ENCODE measurements at places on chromosomes 11 and 22.
A peak's percentile ranks its signal among the peaks of the same experiment; 100 is the strongest.

DNA sequence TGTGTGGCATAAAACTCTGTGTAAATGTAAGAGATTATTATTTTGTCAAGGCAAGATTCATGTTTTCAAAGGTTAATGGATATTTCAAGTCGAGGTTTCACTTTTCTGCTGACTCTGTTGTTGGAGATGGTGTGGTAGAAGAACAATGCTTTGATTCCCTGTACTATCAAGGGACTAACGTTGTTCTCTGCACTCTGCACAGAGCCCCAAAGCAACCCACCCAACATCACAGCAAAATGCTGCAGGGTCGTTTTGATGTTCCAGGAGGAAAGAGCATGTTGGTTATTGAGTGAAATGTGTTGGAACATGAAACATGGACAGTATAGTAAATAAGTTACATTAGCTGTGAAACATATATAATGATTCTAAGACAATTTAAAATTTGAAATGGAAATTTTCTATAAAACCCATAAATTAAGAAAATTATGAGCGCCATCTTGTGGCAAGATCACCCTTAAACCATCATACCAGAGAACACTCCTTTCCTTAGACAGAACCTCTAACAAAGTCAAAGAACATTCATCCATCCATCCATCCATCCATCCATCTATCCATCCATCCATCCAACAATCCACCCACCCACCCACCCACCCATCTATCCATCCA lies 164.4 kb upstream of the ZBED5 start:
- H3K36me3 ChIP-seq = no peaks in the 10 kb centered on the region
- H3K27me3 ChIP-seq = no peaks in the 10 kb centered on the region
- 0 out of 2 replicates have a peak, but pooled peaks cover 5% of the 10 kb centered on the region for H3K4me1 ChIP-seq
- no peak overlapping the region for H3K4me3 ChIP-seq
- DNase-seq = no peak
- peak overlapping the region; percentile 69 for H3K27ac ChIP-seq

DNA sequence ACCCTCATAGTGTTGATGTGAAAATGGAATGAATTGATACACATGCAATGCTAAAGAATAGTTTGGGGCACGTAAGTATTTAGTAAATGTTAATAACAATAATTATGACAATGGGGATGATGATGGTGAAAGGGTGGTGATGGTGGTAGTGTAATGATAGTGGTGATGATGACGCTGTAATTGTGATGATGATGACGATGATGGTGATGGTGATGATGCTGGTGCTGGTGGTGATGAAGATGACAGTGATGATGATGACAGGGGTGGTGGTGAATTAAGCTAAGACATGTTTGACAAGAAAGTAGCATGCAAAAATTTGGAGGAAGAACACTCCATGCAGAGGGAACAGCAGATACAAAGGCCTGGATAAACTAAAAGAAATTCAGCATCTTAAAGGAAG lies 364.4 kb upstream of the API5 start:
- H3K4me1 ChIP-seq = no peaks in the 10 kb centered on the region
- no peak overlapping the region for H3K4me3 ChIP-seq
- no peak overlapping the region for H3K27ac ChIP-seq
- H3K36me3 ChIP-seq = no peaks in the 10 kb centered on the region
- H3K27me3 ChIP-seq = no peaks in the 10 kb centered on the region
- no peak for DNase-seq

DNA sequence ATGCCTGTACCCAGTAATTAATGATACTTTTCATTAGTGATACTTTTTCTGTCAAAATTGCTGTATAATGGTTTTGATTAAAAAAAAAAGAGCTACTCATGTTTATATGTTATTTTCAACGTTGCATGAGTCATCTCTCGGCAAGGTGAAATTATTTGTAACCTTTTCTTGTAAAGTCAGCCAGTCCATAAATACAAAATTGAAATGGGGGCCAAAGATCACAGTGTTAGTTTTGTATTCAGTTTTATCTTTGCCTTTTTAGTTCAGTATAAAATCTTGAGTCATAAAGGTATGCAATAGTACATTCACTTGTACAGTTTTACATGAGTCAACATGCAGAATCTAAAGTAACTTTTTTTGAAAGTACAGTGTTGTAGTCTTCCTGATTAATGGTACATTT lies 4.3 kb downstream of the ARHGEF12 start:
- no peak for DNase-seq
- no peaks in the 10 kb centered on the region for H3K36me3 ChIP-seq
- H3K27me3 ChIP-seq = no peaks in the 10 kb centered on the region
- H3K4me1 ChIP-seq = peaks cover 53% of the 10 kb centered on the region
- peak overlapping the region; percentile 91 for H3K27ac ChIP-seq

- no peak overlapping the region for H3K27ac ChIP-seq
- H3K36me3 ChIP-seq = no peaks in the 10 kb centered on the region
- H3K4me1 ChIP-seq = no peaks in the 10 kb centered on the region
- no peak overlapping the region for H3K4me3 ChIP-seq
These were observed 11.7 kb downstream of the SEC14L3 start for GRCh38 chr22:30460147-30460546.

DNA sequence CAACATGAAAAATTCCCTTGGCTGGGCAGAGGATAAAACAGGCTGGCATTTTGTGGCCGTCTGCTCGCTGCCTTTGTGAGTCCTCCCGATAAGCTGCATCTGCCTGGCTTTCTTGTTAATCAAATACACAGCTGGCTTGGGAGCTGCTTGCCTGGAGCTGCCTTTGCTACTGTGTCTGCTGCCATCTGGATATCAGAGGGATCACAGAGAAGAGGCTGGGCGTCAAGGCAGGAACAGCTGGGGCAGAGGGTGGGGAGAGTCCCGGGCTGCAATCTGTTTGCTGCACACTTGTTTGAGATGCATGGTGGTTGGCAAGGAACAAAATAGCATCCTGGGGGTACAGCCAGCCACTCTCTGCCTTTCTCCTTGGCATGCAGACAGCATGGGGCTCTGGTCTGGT lies 36.0 kb downstream of the COMMD9 start:
- H3K4me1 ChIP-seq = no peaks in the 10 kb centered on the region
- DNase-seq = no peak
- no peak overlapping the region for H3K4me3 ChIP-seq
- 0 out of 2 replicates have a peak, but pooled peaks cover 2% of the 10 kb centered on the region for H3K27me3 ChIP-seq
- H3K27ac ChIP-seq = no peak overlapping the region
- H3K36me3 ChIP-seq = no peaks in the 10 kb centered on the region

DNA sequence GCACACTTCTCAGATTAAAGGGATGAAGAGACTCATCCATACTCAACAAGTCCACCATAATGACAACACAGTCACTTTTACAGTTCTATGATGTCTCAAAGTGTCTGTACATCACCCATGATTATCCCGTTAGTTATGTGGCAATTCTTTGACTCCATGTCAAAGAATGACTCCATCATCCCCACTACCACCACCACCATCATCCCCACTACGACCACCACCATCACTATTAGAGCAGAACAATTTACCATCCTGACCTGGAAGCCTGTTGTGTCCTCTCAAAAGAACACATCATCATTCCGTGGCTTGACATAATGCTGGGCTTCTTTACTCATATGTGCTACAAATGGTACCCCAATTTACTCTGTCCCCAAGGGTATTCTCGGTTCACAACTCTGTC lies 13.7 kb downstream of the PRR5L start:
- no peaks in the 10 kb centered on the region for H3K4me1 ChIP-seq
- no peak for DNase-seq
- no peak overlapping the region for H3K4me3 ChIP-seq

- H3K4me1 ChIP-seq = peaks cover 15% of the 10 kb centered on the region
- H3K27me3 ChIP-seq = no peaks in the 10 kb centered on the region
- H3K36me3 ChIP-seq = no peaks in the 10 kb centered on the region
- no peak overlapping the region for H3K27ac ChIP-seq
- DNase-seq = no peak
These were observed 13.2 kb upstream of the SSTR3 start for GRCh38 chr22:37225481-37225880.

DNA sequence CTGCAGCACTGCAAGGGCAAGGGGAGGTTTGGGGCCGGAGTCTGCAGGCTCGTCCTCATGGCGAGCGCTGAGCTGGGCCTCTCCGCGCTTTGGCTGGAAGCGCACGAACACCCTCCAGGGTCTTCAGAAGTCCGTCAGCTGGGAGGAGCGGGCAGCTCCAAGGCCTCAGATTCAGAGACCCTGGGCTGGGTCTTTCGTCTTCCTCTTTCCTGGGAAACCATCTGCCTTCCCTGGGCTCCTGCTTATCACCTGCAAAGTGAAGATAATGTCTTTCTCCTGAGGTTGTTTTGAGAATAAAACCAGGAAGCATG lies 525.6 kb downstream of the BRD1 start:
- H3K27ac ChIP-seq = no peak overlapping the region
- H3K4me1 ChIP-seq = no peaks in the 10 kb centered on the region
- DNase-seq = no peak
- no peak overlapping the region for H3K4me3 ChIP-seq

DNA sequence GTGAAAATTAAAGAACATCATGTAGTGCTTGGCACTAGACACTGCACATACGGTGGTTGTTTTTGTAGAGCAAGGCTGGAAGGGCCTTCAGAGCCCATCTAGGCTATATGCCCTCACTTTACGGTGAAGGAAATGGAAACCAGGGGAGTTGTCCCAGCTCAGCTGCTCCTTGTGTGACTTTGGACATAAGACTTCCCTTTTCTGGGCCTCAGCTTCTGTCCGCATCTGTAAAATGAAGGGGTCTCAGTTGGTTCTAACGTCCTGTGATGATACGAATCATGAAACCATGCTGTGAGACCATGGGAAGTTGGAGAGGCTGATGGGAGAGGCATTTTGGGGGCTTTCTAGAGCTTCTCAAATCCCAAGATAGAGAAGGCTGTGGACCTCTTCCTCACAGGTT lies 4.7 kb downstream of the KCNE3 start:
- no peak overlapping the region for H3K4me3 ChIP-seq
- peaks cover 6% of the 10 kb centered on the region for H3K27me3 ChIP-seq
- H3K27ac ChIP-seq = no peak overlapping the region
- H3K36me3 ChIP-seq = no peaks in the 10 kb centered on the region
- DNase-seq = no peak

GRCh38 chr22:19810381-19811201 lies 44.1 kb downstream of the GNB1L start:
- no peak for DNase-seq
- H3K27ac ChIP-seq = no peak overlapping the region
- no peak overlapping the region for H3K4me3 ChIP-seq
- no peaks in the 10 kb centered on the region for H3K27me3 ChIP-seq
- H3K4me1 ChIP-seq = peaks cover 10% of the 10 kb centered on the region

DNA sequence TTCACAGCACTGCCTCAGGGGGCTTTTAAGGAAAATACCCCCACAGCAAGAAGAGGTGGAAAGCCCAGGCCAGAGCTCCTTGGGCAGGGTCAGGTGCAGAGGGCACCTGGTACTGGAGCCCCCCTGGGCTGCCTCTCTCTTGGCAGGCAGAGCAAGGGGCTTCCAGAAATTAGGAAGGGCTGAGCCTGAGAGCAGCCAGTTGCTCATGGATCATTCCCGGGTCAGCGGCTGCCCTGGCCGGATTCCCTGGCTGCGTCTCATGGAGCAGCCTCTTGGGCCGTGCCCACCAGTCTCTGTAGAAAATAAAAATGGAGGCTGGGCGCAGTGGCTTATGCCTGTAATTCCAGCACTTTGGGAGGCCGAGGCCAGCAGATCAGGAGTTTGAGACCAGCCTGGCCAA lies 10.3 kb upstream of the OMP start:
- H3K36me3 ChIP-seq = no peaks in the 10 kb centered on the region
- H3K27me3 ChIP-seq = no peaks in the 10 kb centered on the region
- peaks cover 18% of the 10 kb centered on the region for H3K4me1 ChIP-seq
- DNase-seq = no peak

GRCh38 chr11:85316967-85317366 lies 310.2 kb downstream of the DLG2 start:
- H3K27ac ChIP-seq = no peak overlapping the region
- DNase-seq = no peak
- no peak overlapping the region for H3K4me3 ChIP-seq
- no peaks in the 10 kb centered on the region for H3K4me1 ChIP-seq

GRCh38 chr11:46597609-46598219 lies 3.9 kb upstream of the AMBRA1 start:
- no peak overlapping the region for H3K27ac ChIP-seq
- peaks cover 10% of the 10 kb centered on the region for H3K4me1 ChIP-seq
- H3K27me3 ChIP-seq = no peaks in the 10 kb centered on the region
- H3K36me3 ChIP-seq = no peaks in the 10 kb centered on the region

DNA sequence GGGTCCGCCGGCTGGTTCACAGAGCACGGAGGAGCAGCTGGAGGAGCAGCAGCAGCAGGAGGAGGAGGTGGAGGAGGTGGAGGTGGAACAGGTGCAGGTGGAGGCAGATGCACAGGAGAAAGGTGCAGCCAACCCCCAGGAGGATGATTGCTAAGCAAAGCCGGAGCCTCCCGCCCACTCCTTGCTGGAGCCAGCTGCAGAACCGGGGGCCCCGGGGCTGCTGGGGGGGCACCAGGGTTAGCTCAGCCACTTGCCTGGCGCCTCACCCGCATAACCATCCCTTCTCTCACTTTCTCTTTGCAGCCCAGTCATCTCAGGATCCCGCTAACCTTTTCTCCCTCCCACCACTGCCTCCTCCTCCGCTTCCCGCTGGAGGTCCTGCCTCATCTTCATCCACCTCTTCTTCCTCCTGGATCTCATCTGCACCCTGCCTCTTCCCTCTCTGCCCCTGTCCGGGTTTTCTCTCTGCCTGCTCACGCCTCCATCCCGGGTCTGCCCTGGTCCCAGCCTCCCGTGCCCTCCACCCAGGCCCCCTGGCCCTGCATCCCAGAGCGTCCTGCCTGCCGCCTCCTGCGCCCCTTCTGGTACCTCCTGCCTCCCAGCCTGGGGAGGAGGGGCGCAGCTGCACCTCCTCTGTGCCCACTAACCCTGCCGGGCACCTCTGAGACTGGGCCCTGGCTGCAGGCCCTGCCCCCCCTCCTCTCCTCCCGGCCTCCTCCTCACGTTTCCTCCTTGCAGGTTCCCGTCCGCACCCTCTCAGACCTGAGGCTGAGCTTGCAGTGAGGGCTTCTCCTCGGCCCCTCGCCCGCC lies 9.5 kb downstream of the KCTD17 start:
- H3K4me3 ChIP-seq = no peak overlapping the region
- H3K4me1 ChIP-seq = no peaks in the 10 kb centered on the region
- H3K27me3 ChIP-seq = no peaks in the 10 kb centered on the region
- H3K27ac ChIP-seq = no peak overlapping the region

DNA sequence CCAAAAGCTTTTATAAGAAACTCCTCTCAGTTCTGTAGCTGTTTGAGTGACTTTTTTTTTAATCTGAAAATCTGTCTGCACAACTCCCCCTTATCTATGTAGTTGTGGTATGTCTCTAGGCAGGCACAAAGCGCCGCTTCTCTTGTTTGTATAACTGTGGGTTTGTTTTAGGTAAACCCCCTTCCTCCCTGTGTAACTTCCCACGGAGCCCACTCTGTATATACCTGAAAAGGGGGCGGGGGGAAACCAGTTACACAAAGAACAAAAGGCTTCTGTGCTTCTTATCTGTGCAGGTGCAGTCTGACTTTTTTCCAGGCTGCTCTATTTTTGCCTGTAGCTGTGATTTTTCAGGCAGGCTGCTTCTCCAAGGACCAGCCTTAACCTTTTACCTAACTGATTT lies 13.2 kb downstream of the OR10AG1 start:
- H3K4me1 ChIP-seq = no peaks in the 10 kb centered on the region
- no peak overlapping the region for H3K4me3 ChIP-seq
- no peak overlapping the region for H3K27ac ChIP-seq
- no peaks in the 10 kb centered on the region for H3K27me3 ChIP-seq
- DNase-seq = no peak
